ENCODE measurements at places on chromosomes 1 and 21.

GRCh38 chr1:2233997-2234761 is 6.1 kb downstream of the SKI start:
- DNase-seq: no peak

DNA sequence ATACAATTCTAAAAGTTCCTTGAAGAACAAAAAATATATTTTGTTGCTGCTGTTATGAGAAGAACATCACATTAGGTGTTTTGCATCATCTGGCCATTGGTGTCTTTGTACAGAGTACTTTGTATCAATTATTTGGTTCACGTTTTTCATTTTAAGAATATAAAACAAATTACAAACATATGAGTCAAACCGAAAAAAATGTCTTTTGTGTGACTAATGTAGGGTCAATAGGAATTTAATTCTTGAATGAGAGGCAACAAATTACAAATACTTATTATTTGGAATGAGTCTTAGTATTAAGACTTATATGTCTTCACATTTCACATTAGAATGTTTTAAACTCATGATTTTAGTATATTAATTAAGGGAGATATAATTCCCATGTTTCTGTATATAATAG is 54.8 kb downstream of the NR5A2 start:
- DNase-seq: no peak

DNA sequence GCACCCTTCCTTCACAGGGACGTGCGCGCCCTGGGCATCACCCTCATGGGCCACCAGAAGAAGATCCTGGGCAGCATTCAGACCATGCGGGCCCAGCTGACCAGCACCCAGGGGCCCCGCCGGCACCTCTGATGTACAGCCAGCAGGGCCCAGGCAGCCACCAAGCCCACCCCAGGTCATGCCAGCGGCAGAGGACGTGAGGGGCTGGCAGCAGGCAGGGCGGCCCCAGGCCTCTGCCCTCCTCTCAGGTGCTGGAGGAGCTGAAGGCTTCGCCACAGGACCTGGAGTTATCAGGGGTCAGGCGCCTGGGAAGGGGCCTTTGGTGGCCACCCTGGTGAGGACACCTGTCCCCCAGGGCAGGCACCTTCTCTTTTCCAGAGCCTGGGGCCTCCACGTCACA is 34.8 kb upstream of the C1QA start:
- DNase-seq: no peak

- DNase-seq: no peak
Observed at GRCh38 chr1:236942431-236942830, 61.8 kb downstream of the MT1HL1 start.

DNA sequence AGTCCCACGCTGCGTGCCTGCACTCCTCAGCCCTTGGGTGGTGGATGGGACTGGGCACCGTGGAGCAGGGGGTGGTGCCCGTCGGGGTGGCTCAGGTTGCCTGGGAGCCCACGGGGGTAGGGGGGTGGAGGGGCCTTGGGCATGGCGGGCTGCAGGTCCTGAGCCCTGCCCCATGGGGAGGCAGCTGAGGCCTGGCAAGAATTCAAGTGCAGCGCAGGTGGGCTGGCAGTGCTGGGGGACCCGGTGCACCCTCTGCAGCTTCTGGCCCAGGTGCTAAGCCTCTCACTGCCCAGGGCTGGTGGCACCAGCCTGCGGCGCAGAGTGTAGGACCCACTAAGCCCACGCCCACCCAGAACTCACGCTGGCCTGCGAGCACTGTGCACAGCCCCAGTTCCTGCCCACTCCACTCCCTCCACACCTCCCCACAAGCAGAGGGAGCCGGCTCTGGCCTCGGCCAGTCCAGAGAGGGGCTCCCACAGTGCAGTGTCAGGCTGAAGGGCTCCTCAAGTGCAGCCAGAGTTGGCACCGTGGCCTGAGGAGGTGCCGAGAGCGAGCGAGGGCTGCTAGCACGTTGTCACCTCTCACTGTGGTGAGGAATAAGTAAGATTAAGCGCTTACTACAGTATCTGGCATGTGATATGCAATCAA is 12.8 kb downstream of the TNNI3K start:
- no peak for DNase-seq

DNA sequence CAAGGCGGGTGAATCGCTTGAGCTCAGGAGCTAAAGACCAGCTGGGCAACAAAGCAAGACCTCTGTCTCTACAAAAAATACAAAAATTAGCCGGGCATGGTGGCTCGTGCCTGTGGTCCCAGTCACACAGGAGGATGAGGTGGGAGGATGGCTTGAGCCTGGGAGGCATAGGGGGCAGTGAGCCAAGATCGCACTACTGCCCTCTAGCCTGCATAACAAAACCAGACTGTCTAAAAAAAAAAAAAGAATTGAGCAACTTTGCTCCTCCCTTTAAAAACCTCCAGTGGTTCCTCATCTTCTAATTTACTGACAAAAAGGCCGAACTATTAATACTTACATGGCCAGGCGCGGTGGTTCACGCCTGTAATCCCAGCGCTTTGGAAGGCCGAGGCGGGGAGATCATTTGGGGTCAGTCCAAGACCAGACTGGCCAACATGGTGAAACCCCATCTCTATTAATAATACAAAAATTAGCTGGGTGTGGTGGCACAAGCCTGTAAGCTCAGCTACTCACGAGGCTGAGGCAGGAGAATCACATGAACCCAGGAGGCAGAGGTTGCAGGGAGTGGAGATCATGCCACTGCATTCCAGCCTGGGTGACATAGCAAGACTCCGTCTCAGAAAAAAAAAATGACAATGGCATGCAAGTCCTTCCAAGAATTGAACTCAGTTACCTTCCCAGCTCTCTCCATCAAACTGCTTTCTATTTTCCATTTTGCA is 4.4 kb downstream of the ACBD3 start:
- no peak for DNase-seq

GRCh38 chr21:35045542-35046262 is 3.4 kb downstream of the RUNX1 start:
- no peak for DNase-seq

DNA sequence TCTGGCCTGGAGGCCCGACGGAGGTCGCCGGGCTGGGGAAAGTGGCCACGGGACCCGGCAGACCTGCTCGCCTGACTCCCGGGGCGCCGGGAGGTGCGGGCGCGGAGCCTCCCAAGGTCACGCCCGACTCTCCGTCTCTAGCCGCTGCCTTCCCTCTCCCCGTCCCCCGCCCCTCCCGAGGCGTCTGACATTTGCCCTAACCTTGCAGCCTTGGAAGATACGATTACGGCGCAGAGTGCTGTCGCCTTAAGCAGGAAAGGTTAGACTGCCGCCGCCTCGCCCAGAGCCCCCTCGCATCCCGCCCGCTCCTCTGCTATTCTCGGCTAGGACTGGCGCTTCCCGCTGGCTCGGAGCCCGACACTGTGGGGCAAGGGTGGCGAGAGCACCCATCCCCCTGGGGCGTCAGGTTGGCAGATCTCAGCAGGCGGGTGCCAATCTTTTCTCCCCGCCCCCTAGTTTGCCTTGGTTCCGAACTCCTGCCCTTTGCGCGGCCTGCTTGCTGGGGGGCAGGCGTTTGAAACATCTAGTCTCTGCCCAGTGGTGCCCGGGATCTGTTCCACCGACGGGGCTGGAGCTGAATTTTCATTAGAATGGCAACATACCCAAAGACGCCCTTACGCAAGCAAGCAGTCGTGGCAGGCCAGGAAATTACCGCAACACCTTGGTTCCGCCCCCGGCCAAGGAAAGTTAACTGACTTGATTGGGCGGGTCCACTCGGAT is 835 bp downstream of the PGM1 start:
- no peak for DNase-seq

DNA sequence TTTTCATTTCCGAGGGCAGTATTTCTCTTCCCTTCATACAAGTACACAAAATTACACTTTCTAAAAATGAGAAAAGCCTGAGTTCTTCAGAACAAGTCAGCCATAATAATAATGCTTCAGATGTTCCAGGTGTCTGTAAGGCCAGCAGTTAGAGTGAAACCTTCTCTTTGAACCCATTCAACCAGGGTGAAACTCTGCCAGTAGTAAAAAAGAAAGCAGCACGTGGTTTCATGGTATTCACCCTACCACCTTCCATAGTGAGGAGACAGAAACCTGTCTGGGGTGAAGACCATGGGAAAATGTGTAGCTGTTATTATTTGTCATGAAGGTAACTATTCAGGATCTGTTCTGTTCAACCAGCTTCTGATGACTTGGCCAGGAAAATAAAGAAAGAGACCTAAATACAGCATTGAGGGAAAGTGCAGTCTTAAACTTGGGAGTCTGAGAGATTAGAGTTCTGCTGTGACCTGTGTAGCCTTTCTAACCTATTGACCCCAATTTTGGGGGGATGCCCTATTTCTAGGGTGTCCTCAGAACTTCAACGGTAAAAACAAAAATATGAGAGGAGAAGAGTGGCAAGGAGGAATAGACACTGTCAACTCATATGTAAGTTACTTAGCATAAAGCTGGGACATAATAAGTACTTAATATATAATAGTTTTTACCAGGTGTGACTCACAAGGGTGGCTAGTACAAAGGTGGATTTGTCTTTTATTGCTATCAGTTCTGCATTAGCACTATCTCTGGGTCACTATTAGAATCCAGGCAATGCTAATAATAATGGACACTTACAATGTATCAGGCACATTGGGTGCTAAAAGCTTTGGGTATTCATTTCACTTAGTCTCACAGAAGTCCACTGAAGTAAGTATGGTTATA is 70.0 kb upstream of the TNFSF4 start:
- DNase-seq: no peak

- DNase-seq: no peak
Observed at GRCh38 chr1:30325999-30326398, 397.4 kb downstream of the MATN1 start.
